ENCODE measurements at places on chromosomes 1 and 21. TPM values are rescaled to one million over a fixed set of nuclear protein-coding genes. Genes with fewer than 3 reads are reported as not detected.

GRCh38 chr1:119933397-119933796, 37.1 kb upstream of the ADAM30 start:
- H3K4me1 ChIP-seq = no peaks in the 10 kb centered on the region
- no peak overlapping the region for H3K27ac ChIP-seq
- peaks cover 83% of the 10 kb centered on the region for H3K36me3 ChIP-seq
- H3K27me3 ChIP-seq = no peaks in the 10 kb centered on the region

F13B gene
- not detected for total RNA-seq

DNA sequence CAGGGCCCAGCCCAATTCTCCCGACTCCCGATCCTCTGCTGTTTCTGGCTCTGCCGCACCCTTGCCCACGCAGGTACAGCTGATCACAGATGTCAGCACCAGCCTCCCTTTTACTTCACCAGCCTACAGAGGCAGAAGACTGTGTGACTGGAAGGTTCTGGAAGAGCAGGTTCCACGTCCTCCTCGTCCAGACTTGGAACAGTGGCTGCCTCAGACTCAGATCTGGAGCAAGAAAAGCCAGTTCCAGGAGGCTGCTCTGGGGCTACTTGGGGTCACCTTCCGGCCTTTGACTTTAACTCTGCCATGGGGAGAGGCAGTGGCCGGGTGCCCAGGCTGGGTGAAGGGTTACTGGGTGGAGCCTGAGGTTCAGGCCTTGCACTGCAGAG, 16.1 kb upstream of the KLHDC7A start:
- H3K36me3 ChIP-seq = no peaks in the 10 kb centered on the region
- no peaks in the 10 kb centered on the region for H3K4me1 ChIP-seq
- no peak overlapping the region for H3K27ac ChIP-seq
- H3K27me3 ChIP-seq = peaks cover 6% of the 10 kb centered on the region

CELF3 gene
- not detected for total RNA-seq

DNA sequence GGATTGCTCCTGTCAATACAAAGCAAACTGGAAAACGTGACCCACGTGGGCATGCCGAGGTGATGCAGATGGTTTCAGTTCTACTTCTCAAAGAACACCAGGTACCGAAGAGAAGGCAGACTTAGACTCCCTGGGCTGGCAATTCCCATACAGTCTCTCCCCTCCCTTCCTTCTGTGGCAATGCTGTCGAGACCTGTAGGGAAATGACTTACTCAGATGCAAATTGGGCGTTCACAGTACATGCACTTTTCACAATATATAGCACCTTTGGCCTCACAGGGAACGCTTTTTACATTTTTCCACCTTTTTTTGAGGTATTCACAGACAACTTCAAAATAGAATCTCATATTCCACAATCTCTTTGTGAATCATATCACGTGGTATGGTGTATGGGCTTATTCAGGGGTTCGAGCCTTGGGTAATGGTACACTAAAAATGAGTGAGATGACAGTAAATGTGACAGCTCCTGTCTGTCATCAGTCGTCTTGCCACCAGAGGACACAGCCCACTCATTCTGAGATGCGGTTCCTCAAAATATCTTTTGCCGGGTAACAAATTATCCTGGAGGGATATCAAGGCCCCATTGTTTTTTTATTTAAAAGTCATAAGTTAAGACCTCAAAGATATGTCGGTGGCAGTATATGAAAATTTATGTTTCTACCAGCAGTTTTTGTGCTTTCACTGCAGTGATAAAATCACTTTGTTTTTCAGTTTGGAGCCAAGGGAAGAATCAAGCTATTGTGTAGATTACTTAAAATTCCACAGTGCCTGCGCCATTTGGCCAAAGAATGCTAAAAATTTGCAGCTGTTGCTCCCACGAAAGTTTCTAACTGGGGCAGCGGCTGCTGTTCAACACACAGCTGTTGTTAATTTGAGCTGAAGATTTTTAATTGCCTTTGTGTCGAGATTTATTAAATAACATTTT, 168.4 kb downstream of the ZZZ3 start:
- no peak for DNase-seq
- H3K4me3 ChIP-seq = no peak overlapping the region
- H3K4me1 ChIP-seq = no peaks in the 10 kb centered on the region
- H3K27me3 ChIP-seq = no peaks in the 10 kb centered on the region

UBL4B gene
- total RNA-seq = 0.20 TPM

DNA sequence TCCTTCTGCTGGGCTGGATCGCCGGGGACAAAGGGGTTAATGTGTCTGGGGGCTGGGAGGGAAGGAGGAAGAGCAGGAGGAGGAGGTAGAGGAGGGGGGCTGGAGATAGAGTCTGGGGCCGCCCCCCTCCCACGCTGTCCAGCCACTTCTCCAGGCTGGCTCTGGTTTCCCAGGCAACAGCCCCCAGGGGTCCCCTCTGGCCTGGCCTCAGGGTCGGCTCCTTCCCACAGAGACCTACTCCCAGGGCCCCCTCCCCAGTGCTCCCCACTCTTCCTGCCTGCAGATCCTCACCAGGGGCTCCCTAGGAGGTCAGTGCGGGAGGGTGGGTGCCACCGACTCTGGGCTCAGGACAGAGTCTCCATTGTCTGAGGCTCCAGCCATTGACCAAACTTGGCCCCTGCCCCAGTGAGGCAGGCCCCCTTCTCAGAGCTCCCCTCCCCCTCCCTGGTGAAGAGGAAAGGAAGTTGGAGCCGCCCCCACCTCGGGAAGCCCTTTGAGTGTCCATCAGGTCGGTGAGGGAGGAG, 34.1 kb downstream of the ARHGEF10L start:
- H3K27me3 ChIP-seq = no peaks in the 10 kb centered on the region
- H3K27ac ChIP-seq = no peak overlapping the region
- no peak overlapping the region for H3K4me3 ChIP-seq

SPAG17 gene
- not detected for total RNA-seq

S100A7A gene
- total RNA-seq = not detected

GRCh38 chr1:68230484-68230802, 1.9 kb downstream of the WLS start:
- peak overlapping the region; percentile 82 for H3K4me3 ChIP-seq
- no peaks in the 10 kb centered on the region for H3K27me3 ChIP-seq
- peaks cover 8% of the 10 kb centered on the region for H3K4me1 ChIP-seq
- no peaks in the 10 kb centered on the region for H3K36me3 ChIP-seq
- DNase-seq = no peak
- H3K27ac ChIP-seq = peak overlapping the region; percentile 39

DNA sequence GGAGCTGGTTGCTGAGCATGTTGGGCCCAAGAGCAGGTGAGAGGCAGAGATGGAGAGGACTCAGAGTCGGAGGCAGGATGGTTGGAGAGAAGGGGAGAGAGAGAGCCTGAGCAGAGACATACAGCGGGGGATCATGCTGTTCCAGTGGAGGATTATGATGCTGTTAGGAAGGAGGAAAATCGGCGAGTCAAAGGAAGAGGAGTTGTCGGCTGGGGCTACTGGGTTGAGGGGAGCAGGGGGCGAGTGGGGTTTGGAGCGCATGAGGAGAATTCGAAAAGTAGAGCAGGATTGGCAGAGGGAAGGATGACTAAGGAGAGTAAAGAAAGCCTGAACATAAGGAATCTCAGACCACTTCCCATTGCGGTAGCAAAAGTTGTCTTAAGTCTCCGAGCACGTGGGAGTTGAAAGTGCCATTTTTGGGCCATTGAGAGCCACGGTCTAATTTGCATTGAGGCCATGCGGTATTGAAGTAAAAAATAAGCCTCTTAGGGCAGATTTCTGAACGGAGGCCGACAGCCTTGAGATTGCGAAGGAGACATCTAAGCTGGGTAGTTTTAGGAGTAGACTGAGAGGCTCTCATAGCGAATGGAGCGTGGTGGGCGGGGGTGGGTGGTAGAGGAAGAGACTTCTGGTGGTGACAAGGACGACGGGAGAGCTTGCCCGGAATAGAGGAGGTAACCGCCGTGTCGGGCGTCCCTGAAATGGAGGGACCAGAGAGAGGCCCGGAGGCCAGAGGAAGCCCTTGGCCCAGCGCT, 140.4 kb upstream of the ETV3 start:
- H3K36me3 ChIP-seq = no peaks in the 10 kb centered on the region
- DNase-seq = no peak
- no peaks in the 10 kb centered on the region for H3K4me1 ChIP-seq

DNA sequence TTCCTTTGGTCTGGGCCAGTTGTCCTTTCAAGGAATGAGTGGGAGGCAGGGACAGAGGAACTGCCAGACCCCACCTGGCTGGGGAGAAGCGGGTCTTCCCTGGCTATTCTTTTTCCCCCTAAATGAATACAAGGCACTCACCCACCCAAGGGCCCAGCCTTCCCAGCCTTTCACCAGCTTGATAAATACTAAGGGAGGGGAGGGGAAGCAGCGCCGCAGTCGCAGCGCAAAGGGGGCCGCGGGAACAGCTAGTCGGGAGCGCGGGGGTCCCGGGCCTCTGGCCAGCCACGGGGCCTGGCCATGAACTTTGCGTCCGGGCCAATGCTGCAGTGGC, 91.3 kb upstream of the VAMP3 start:
- no peaks in the 10 kb centered on the region for H3K27me3 ChIP-seq
- H3K27ac ChIP-seq = no peak overlapping the region
- DNase-seq = no peak

MTARC2 gene
- total RNA-seq = 8.8 TPM

- no peak overlapping the region for H3K27ac ChIP-seq
- no peak for DNase-seq
- H3K4me3 ChIP-seq = no peak overlapping the region
- H3K36me3 ChIP-seq = no peaks in the 10 kb centered on the region
- no peaks in the 10 kb centered on the region for H3K27me3 ChIP-seq
Observed at GRCh38 chr21:41195311-41195710, 27.4 kb downstream of the BACE2 start.

- no peak overlapping the region for H3K4me3 ChIP-seq
- DNase-seq = no peak
- no peaks in the 10 kb centered on the region for H3K27me3 ChIP-seq
- no peak overlapping the region for H3K27ac ChIP-seq
Observed at GRCh38 chr1:23816906-23817305, 8.3 kb downstream of the HMGCL start.

KLHDC7A gene
- not detected for total RNA-seq

DNA sequence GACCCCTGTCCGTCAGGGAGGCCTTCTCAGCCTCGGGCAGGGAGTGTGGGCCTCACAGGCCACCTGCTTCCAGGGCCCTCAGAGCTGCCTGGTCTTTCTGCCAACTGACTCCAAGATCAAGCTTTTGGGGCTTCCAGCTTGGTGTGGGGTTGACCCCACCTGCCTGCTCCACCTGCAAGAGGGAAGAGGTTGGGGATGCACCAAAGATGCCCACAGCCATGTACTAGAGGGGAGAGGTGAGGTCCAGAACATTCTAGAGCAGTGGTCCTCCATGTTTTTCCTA, 266.7 kb upstream of the VAMP3 start:
- H3K27ac ChIP-seq = no peak overlapping the region
- DNase-seq = no peak
- no peaks in the 10 kb centered on the region for H3K27me3 ChIP-seq
- no peak overlapping the region for H3K4me3 ChIP-seq
- no peaks in the 10 kb centered on the region for H3K4me1 ChIP-seq

MLLT11 gene
- 4.0 TPM for total RNA-seq

SPRR1B gene
- not detected for total RNA-seq

GRCh38 chr1:219092206-219092605, 81.5 kb upstream of the LYPLAL1 start:
- no peak for DNase-seq
- H3K36me3 ChIP-seq = no peaks in the 10 kb centered on the region
- no peaks in the 10 kb centered on the region for H3K27me3 ChIP-seq
- H3K4me1 ChIP-seq = peaks cover 17% of the 10 kb centered on the region

DNA sequence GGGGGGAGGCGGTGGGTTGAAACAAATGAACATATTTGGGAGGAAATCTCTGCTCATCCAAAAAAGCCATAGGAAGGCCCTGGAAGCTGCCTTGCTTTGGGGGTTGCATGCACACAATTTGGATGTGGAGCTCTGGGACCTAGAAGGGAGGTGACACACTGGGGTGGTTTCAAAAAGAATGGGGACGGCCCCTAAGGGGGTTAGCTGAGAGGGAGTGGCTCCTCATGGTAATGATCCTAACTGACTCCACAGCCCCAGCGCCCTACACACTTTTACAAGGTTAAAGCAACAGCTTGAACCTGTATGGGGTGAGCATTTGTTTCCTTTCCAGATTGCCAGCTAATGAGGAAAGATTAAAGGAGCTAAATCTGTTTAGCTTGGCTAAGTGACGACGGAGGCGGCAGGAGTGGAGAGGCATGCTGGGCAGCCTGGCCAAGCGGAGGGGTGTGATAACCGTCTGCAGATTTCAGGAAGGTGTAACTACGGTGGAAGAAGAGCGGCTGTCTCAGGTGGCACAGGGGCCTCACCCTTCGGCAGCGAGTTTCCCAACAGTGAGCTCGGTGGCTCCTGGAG, 107.3 kb downstream of the RNF220 start:
- no peaks in the 10 kb centered on the region for H3K4me1 ChIP-seq
- no peak overlapping the region for H3K27ac ChIP-seq
- no peak for DNase-seq

DNA sequence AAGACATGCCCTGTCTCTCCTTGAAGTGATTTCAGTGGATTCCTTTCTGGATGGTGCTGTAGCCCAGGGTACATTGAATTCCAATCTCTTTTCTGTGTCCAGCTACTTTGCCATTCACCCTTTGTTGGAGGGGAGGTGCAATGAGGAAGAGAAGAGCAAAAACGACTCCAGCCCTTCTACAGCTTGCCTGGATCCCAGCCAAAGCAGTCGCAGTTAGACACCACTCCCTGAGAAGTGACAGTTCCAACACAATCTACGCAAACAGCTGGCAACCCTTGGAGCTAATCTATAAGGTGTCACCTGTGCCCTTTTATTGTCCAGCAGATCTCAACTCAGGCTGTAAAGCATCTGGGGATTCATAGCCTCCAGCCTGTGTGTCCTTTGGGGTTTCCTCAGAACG, 4.6 kb downstream of the CD244 start:
- no peak for DNase-seq
- no peak overlapping the region for H3K4me3 ChIP-seq
- no peaks in the 10 kb centered on the region for H3K27me3 ChIP-seq

TEDDM1 gene
- not detected for total RNA-seq

KLF17 gene
- total RNA-seq = not detected

DNA sequence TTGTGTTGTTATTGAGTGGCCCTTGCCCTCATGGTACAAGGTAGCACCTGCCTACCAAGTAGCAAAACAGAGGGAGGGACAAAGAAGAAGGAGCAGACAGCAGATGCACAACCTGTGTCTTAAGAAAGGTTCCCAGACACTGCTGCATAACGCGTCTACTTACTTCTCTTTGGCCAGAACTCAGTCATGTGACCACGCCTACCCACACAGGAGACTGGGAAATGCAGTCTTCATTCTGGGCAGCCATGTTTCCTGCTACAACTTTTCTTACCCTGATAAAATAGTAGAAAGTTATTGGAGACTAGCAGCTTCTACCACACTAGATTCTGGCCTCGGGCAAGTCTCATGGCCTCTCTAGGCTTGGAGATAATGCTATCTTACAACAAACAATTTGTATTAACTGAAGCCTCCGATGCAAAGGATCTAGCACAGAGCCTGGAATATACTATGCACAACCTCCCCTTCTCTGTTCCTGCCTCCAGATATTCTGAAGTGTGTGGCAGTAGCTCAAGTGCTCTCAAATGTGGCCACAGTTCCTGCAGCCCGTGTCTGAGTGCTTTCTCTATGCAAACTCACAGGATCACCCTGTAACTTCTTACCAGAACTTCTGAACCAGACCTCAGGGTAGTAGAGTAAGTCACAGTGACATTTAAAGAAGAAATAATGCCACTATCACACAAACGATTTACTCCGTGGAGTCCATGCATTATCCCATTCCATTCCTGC, 34.1 kb upstream of the BTG2 start:
- H3K27me3 ChIP-seq = no peaks in the 10 kb centered on the region
- DNase-seq = no peak
- peak overlapping the region; percentile 78 for H3K27ac ChIP-seq
- peaks cover 66% of the 10 kb centered on the region for H3K4me1 ChIP-seq
- H3K36me3 ChIP-seq = no peaks in the 10 kb centered on the region
- no peak overlapping the region for H3K4me3 ChIP-seq

GRCh38 chr1:35173909-35174540, 18.9 kb downstream of the SFPQ start:
- H3K27me3 ChIP-seq = no peaks in the 10 kb centered on the region
- H3K4me1 ChIP-seq = peaks cover under 1% of the 10 kb centered on the region
- no peak overlapping the region for H3K27ac ChIP-seq
- H3K4me3 ChIP-seq = no peak overlapping the region
- no peak for DNase-seq
